ENCODE measurements at places on chromosomes 3 and 15. TPM values are rescaled to one million over a fixed set of nuclear protein-coding genes. Genes with fewer than 3 reads are reported as not detected.

Gene DNAH1
- total RNA-seq = 5.8 TPM

Gene ULK3
- 36.0 TPM for total RNA-seq

- DNase-seq = no peak
Observed at GRCh38 chr15:88902221-88902835, 7.0 kb upstream of the HAPLN3 start.

DNA sequence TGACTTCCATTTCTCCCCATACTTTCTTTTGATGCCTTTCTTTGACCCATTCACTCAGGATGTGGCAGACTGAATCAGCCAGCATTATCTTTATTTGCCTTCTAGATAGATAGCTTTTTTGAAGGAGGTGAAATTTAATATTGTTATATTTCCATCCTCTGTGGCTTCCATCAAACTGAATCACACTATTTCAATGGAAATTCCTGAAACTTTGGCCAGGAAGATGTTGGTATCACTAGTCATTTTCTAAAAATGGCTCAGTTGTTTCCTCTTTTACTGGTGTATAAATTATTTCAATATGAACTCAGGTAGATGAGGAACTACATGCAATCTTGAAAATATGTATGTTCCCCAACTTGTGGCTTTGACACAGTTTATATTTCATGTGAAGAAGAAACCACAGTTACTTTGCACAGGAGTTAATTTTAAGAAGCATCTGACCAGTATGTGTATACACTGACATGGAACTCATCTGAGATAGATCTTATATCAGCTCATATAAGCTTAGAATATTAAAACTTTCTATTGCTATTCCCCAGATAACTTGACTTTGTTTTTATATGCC is 248.3 kb downstream of the CGGBP1 start:
- DNase-seq = no peak

GRCh38 chr3:129063841-129064482 is 3.4 kb downstream of the GP9 start:
- DNase-seq = no peak

DNA sequence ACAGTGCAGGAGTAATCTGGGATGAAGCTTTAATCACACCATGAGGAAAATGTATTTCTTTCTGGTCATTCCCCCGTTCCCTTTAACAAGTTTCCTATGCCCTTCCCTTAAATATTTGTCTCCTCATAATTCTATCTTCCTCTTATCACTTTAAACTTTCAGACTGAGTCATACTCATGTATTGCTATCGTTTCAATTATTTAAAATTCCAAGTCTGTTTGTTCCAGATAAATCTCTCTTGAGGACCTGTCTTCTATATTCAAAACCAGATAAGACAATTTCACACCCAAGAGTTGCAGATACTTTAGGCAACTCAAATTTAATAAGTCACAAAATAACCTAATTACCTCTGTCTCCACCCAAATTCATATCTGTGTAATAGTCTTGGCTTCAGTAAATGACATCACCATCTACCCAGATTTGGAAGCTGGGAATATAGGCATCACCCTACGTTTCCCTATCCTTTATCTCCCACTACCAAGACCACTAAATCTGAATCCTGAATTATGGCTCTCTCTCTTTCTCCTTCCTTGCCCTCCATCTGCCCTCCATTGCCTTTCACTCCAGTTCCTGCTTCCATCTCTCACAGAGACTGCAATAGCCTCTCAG is 220.1 kb downstream of the PYDC2 start:
- no peak for DNase-seq
